ENCODE measurements at places on chromosomes 1 and 21. TPM values are rescaled to one million over a fixed set of nuclear protein-coding genes. Genes with fewer than 3 reads are reported as not detected.

GRCh38 chr1:232901255-232901654, 49.2 kb upstream of the NTPCR start:
- DNase-seq, result no peak
- no peak overlapping the region for H3K27ac ChIP-seq
- H3K36me3 ChIP-seq, result no peaks in the 10 kb centered on the region
- no peak overlapping the region for H3K4me3 ChIP-seq
- H3K4me1 ChIP-seq, result no peaks in the 10 kb centered on the region
- no peaks in the 10 kb centered on the region for H3K27me3 ChIP-seq

The B3GALT2 gene
- 2.5 TPM for total RNA-seq

DNA sequence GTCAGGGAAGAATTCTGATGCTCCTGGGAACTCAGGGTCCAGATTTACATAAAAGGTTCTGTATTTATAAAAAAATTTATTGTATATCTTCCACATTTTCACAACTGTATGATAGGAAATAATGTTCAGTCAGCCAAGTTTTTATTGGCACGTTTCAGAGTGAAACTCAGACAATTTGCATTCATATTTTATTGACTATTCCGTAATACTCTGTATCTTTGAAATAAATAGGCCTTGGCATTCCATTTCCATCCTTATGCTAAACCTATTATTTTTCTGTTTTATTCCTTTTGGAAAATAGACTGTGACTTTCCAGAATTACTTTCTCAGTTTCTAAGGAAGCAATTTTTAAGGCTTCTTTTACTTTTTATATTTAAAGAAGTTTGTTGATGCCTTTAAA, 329.0 kb downstream of the OLFM3 start:
- no peaks in the 10 kb centered on the region for H3K27me3 ChIP-seq
- no peaks in the 10 kb centered on the region for H3K4me1 ChIP-seq
- no peak overlapping the region for H3K27ac ChIP-seq
- no peak overlapping the region for H3K4me3 ChIP-seq
- DNase-seq, result no peak

The EIF2D gene
- total RNA-seq, result 59.4 TPM

GRCh38 chr1:111193712-111194480, 6.5 kb downstream of the DENND2D start:
- no peaks in the 10 kb centered on the region for H3K27me3 ChIP-seq
- no peak overlapping the region for H3K4me3 ChIP-seq
- no peak overlapping the region for H3K27ac ChIP-seq
- H3K36me3 ChIP-seq, result no peaks in the 10 kb centered on the region

The CHML gene
- total RNA-seq, result 26.2 TPM

DNA sequence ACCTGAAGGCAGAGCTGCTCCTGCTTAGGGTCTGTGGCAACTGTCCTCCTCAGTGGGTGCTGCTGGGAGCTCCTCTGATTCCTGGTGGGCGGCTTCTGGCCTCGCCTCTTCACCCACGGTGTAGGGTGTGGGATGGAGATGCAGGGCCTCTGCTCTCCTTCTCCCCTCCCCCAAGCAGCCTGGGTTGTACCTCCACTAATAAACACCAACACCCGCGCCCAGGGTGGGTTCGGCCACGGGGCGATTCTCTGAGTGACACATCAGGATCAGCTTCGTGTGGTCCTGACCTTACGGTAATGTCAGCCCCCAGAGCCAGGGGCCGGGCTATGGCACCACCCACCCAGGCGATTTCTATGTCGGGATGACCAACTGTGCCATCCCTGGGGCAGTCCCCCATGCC, 23.7 kb downstream of the KRTAP10-1 start:
- DNase-seq, result no peak
- H3K36me3 ChIP-seq, result no peaks in the 10 kb centered on the region
- H3K4me3 ChIP-seq, result no peak overlapping the region
- H3K27ac ChIP-seq, result no peak overlapping the region
- H3K4me1 ChIP-seq, result no peaks in the 10 kb centered on the region

The ICOSLG gene
- 2.4 TPM for total RNA-seq
